ENCODE measurements at places on chromosomes 3 and 15.

- DNase-seq = no peak
Observed at GRCh38 chr3:64595253-64595694, 92.5 kb downstream of the ADAMTS9 start.

GRCh38 chr3:176147251-176147650 is 1050.0 kb downstream of the TBL1XR1 start:
- DNase-seq = peak; percentile 7

DNA sequence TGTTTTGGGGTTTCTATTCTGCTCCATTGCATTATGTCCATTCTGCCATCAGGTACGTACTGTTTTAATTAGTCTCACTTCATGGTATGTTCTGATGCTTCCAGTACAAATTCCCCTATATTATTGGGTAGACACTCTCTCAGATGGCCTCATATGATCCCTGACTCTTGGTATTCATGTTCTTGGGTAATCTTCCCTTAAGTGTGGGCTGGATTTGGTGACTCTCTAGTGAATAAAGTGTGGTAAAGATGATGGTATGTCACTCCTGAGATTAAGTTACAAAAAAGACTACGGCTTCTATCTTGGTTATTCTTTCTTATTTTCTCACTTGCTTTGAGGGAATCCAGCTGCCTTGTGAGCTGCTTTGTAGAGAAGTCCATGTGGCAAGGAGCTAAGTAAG is 89.6 kb upstream of the TBC1D5 start:
- DNase-seq = no peak

DNA sequence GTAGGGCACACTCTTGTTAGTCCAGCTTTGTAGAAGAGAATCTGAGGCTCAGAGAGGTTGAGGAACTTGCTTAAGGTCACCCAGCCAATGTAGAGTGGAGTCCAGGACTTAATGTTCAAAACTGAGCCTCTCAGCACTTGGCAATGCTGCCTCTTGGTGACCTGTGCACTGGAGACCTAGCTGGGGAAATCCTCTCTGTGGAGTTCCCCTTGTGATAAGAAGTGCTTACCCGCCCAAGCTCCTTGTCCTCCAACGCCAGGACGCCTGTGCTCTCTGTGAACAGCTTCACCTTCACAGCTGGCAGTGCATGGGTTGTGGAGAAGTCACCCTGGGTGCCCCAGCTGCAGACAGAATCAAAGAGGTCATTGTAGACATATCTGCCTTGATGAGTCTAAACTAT is 219.1 kb upstream of the FEZF2 start:
- no peak for DNase-seq

- DNase-seq = no peak
Observed at GRCh38 chr3:108110934-108111333, 20.1 kb upstream of the CD47 start.

GRCh38 chr3:62672988-62673313 is 202.3 kb downstream of the CADPS start:
- no peak for DNase-seq

- no peak for DNase-seq
Observed at GRCh38 chr15:75149867-75150709, 51.6 kb upstream of the C15orf39 start.

GRCh38 chr3:110378481-110378880 is 693.1 kb upstream of the NECTIN3 start:
- DNase-seq = no peak

- no peak for DNase-seq
Observed at GRCh38 chr3:124587053-124587408, 143.2 kb upstream of the UMPS start.

DNA sequence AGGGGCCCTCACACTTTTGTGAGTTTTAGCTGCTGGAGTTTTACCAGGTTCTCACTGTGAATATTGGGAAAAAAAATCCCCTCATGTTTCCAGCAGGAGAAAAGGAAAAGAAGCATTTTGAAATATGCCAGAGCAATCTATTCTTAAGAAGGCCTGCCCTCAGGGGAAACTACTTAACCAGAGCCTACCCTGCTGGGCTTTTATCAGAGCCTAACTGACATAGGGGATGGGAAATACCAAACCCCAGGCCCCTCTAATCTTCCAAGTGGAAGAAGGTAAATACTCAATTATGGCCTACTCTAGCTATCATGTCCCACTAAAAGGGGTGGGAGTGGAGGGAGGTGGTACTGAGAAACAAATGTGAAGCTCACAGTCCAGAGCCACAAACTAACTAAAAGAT is 68.7 kb upstream of the NMNAT3 start:
- no peak for DNase-seq

GRCh38 chr3:126947429-126947828 is 35.5 kb upstream of the PLXNA1 start:
- DNase-seq = no peak

- DNase-seq = no peak
Observed at GRCh38 chr3:37964716-37965115, 25.9 kb upstream of the VILL start.

DNA sequence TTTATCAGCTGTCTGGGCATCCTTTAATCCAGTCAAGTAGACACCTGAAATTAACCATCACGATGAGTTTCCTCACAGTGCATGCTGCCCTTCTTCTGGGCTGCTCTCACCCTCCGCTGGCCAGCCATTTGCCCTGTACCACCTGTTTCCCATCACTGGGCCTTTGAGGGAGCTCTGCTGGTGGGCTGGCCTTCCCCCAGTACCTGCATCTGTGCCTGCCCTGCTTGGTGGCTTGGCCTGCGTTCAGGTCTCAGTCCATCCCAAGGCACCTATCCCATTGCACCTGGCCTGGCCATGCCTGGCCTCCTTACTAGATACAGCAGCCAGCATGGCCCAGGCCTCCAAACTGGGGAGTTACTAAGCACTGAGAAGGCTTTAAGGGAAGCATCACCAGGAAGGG is 413.2 kb downstream of the NTRK3 start:
- no peak for DNase-seq

GRCh38 chr3:150158943-150159625 is 188.4 kb upstream of the PFN2 start:
- no peak for DNase-seq

GRCh38 chr3:10977892-10978510 is 14.5 kb upstream of the SLC6A1 start:
- DNase-seq = no peak

DNA sequence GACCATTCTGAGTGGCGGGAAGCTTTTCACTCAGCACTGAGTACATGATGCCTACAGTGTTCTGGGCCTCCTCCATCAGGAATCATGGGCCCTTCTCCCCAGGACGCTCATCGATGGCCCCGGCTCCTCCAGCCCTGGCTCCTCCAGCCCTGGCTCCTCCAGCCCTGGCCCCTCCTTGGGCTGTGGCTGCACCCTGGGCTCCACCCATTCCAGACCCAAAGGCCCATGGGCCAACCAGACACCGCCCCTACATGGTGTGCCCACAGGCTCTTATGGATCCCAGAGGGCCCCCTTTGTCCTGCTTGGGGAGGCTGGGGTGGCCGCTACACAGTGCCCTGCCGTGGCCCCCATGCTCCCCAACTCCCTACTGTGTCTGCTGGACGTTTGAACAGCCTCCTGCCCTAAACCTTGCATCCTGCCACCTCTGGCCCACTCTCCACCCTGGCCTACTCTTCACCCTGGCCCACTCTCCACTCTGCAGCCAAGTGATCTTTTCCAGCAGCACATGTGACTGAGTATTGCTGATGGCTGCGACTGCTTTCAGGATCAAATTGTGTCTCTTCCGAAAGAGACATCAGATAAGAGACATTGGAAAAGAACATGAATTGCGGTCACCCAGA is 57.9 kb downstream of the APBA2 start:
- DNase-seq = no peak

All from substantia nigra (tissue), 51 donors.